ENCODE measurements at places on chromosomes 12 and 14. TPM values are rescaled to one million over a fixed set of nuclear protein-coding genes. Genes with fewer than 3 reads are reported as not detected.

GRCh38 chr12:49800421-49801140, 27.6 kb downstream of the NCKAP5L start:
- DNase-seq, result no peak

- no peak for DNase-seq
Observed at GRCh38 chr12:76337583-76337982, 10.6 kb downstream of the BBS10 start.

DNA sequence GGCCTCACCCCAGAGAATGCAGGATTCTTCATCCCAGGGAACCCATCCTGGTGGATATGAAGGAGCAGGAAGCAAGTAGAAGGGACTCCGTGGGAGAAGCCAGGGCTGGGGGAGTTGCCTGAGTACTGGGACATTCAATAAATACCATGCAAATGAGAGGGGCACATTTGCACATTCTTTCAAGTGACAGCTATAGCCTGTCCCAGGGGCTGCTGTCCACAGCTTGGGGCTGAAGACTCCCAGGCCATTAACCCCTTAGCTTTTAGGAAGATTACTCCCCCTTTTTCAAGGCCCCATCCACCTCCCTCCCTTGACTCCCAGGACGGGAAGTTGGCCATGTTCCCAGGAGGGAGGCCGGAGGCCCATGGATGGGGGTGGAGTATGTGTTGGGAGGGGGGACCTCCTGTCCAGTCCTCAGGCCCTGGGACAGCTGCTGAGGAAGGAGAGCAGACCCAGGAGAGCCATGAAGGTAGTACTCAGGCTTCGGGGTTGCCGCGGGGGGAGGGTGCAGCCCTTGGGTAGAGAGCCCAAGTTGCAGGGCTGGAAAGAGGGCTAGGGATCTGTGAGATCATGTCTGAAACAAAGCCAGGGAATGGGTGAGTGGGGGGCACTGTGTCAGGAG, 974 bp upstream of the TNS2 start:
- no peak for DNase-seq

GRCh38 chr14:33714527-33715226, 236.2 kb downstream of the EGLN3 start:
- DNase-seq, result no peak

Gene PMCH
- total RNA-seq, result not detected

Gene GALNT8
- not detected for total RNA-seq

Gene CEP290
- 13.6 TPM for total RNA-seq

Gene DDHD1
- total RNA-seq, result 26.9 TPM

Measured in HCT116 (cell line).